ENCODE measurements at places on chromosomes 3 and 15.

GRCh38 chr3:57727106-57727505 lies 29.0 kb upstream of the SLMAP start:
- DNase-seq = no peak
- no peaks in the 10 kb centered on the region for H3K27me3 ChIP-seq
- no peaks in the 10 kb centered on the region for H3K4me1 ChIP-seq
- no peak overlapping the region for H3K27ac ChIP-seq
- no peaks in the 10 kb centered on the region for H3K36me3 ChIP-seq

GRCh38 chr3:46361408-46362283 lies 7.7 kb downstream of the CCR2 start:
- no peak overlapping the region for H3K27ac ChIP-seq
- H3K4me1 ChIP-seq = no peaks in the 10 kb centered on the region
- no peak for DNase-seq

DNA sequence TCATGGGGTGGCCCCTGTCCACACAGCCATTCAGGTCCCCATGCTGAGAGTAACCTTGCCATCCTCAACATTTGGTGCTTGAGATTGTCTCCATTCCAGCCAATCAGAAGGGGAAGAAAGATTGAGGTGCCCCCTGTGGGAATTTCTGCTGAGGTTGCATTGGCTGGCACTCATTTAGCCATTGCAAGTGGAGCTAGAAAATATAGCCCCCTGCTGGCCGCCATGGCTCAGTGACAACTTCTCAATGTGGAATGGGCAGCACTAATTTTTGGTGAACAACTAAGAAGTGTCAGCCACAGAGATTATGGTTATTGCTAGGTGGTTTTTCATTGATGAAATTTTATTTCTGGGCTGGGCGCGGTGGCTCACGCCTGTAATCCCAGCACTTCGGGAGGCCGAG lies 22.0 kb downstream of the COL6A6 start:
- no peak overlapping the region for H3K4me3 ChIP-seq
- H3K27ac ChIP-seq = no peak overlapping the region
- peaks cover 2% of the 10 kb centered on the region for H3K27me3 ChIP-seq
- peak; percentile 20 for DNase-seq
- no peaks in the 10 kb centered on the region for H3K36me3 ChIP-seq

GRCh38 chr15:101293122-101293521 lies 1.9 kb downstream of the SNRPA1 start:
- no peak for DNase-seq
- H3K36me3 ChIP-seq = peaks cover 30% of the 10 kb centered on the region
- H3K4me3 ChIP-seq = peak overlapping the region; percentile 89
- peak overlapping the region; percentile 97 for H3K27ac ChIP-seq
- H3K27me3 ChIP-seq = no peaks in the 10 kb centered on the region

GRCh38 chr3:143793971-143794370 lies 54.3 kb downstream of the SLC9A9 start:
- H3K36me3 ChIP-seq = no peaks in the 10 kb centered on the region
- H3K27me3 ChIP-seq = no peaks in the 10 kb centered on the region
- no peak overlapping the region for H3K27ac ChIP-seq
- DNase-seq = no peak
- H3K4me3 ChIP-seq = no peak overlapping the region

- DNase-seq = no peak
- H3K4me3 ChIP-seq = no peak overlapping the region
- no peak overlapping the region for H3K27ac ChIP-seq
- H3K27me3 ChIP-seq = no peaks in the 10 kb centered on the region
Observed at GRCh38 chr3:70621451-70621850, 309.0 kb upstream of the MDFIC2 start.

GRCh38 chr3:72047221-72047871 lies 262.4 kb upstream of the PROK2 start:
- H3K27ac ChIP-seq = no peak overlapping the region
- H3K36me3 ChIP-seq = no peaks in the 10 kb centered on the region

- H3K27ac ChIP-seq = no peak overlapping the region
- no peak overlapping the region for H3K4me3 ChIP-seq
- DNase-seq = no peak
- no peaks in the 10 kb centered on the region for H3K36me3 ChIP-seq
Observed at GRCh38 chr3:194337965-194338753, 13.0 kb downstream of the CPN2 start.

- no peak overlapping the region for H3K4me3 ChIP-seq
- no peaks in the 10 kb centered on the region for H3K27me3 ChIP-seq
- no peak overlapping the region for H3K27ac ChIP-seq
- no peaks in the 10 kb centered on the region for H3K36me3 ChIP-seq
- no peak for DNase-seq
Observed at GRCh38 chr3:73513260-73513659, 111.5 kb downstream of the PDZRN3 start.

GRCh38 chr3:184031187-184031792 lies at the start of gene HTR3D:
Gene HTR3D (plus strand): TSS chr3:184031742. CDS start chr3:184031742, 0 bp downstream.
- H3K36me3 ChIP-seq = no peaks in the 10 kb centered on the region
- no peak within 1 kb of the TSS for H3K4me3 ChIP-seq
- no peak for DNase-seq
- H3K4me1 ChIP-seq = no peaks in the 10 kb centered on the region
- peaks cover 9% of the 10 kb centered on the region for H3K27me3 ChIP-seq
- H3K27ac ChIP-seq = no peak within 1 kb of the TSS

DNA sequence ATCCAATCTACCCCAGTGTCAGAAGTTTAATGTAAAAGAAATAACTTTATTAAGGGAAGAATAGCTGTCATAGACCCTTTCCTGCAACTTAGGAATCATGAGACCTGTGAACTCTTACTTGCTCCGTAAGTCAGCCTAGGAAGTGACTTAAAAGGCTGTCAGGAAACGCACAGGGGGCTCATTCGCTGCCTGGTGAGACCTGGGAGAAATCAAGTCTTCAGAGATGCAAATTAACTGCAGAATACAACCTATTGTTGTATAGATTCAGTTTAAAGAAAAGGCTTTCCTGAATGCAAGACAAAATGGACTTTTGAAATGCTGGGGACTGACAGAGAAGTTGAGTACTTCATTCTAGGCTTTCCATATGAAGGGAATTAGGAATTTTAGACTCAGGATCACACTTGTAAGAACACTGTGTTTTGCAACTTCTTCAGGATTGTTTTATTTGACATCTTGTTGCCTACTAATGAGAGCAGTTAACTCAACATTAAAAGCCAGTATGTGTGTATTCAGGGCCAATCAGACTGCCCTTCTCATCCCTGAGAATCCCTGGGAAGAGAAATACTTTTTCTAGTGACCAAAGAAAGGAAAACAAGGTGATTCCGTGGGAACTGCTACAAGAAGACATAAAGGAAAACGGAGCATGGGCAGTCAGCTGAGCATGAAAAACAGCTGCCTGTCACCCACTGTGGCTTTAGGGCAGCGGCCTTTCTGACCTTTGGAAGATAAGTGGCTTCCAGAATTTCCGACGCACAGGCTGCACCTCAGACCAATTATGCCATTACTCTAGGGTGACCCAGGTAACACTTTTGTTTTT lies 18.5 kb upstream of the DPPA4 start:
- no peak overlapping the region for H3K27ac ChIP-seq
- no peaks in the 10 kb centered on the region for H3K27me3 ChIP-seq
- H3K36me3 ChIP-seq = no peaks in the 10 kb centered on the region
- H3K4me3 ChIP-seq = no peak overlapping the region
- H3K4me1 ChIP-seq = no peaks in the 10 kb centered on the region

- H3K36me3 ChIP-seq = no peaks in the 10 kb centered on the region
- no peaks in the 10 kb centered on the region for H3K27me3 ChIP-seq
- peaks cover 70% of the 10 kb centered on the region for H3K4me1 ChIP-seq
- no peak for DNase-seq
- no peak overlapping the region for H3K4me3 ChIP-seq
- H3K27ac ChIP-seq = peak overlapping the region; percentile 98
Observed at GRCh38 chr3:149506965-149507364, 32.5 kb downstream of the TM4SF4 start.

DNA sequence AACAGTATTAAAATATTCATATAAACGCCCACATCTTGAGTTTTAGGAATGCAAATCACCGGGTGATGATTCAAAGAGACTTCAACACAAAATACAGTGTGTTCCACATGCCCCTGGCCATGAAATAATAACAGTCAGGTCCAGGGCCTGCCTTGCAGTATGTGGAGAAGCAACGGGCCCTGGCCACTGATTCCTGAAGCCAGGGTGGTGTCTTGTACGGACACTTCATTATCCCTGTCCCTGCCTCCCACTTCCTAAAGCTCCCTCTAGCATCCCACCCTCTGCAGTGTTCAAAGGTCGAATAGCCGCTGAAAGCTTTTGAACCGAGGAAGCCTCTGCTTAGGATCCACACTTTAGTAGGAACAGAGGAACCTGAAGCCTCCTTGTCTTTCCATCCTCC lies 50.4 kb upstream of the PCSK6 start:
- no peaks in the 10 kb centered on the region for H3K36me3 ChIP-seq
- no peak for DNase-seq
- H3K4me3 ChIP-seq = no peak overlapping the region
- no peaks in the 10 kb centered on the region for H3K4me1 ChIP-seq
- no peak overlapping the region for H3K27ac ChIP-seq

GRCh38 chr3:8589880-8590556 lies 54.6 kb downstream of the SSUH2 start:
- no peak overlapping the region for H3K27ac ChIP-seq
- DNase-seq = no peak
- no peaks in the 10 kb centered on the region for H3K36me3 ChIP-seq
- no peaks in the 10 kb centered on the region for H3K27me3 ChIP-seq

Data from Panc1 (cell line).